ENCODE measurements at places on chromosomes 2 and 18. TPM values are rescaled to one million over a fixed set of nuclear protein-coding genes. Genes with fewer than 3 reads are reported as not detected.
A peak's percentile ranks its signal among the peaks of the same experiment; 100 is the strongest.

CRIM1 gene
- polyA plus RNA-seq = 21.1 TPM

GAREM2 gene
- 5.2 TPM for polyA plus RNA-seq

SNTG2 gene
- not detected for polyA plus RNA-seq

MATN3 gene
- polyA plus RNA-seq = 1.1 TPM

ASAP2 gene
- 18.8 TPM for polyA plus RNA-seq

DPP4 gene
- 4.3 TPM for polyA plus RNA-seq

REEP1 gene
- 88.7 TPM for polyA plus RNA-seq

NEU2 gene
- polyA plus RNA-seq = not detected

DNA sequence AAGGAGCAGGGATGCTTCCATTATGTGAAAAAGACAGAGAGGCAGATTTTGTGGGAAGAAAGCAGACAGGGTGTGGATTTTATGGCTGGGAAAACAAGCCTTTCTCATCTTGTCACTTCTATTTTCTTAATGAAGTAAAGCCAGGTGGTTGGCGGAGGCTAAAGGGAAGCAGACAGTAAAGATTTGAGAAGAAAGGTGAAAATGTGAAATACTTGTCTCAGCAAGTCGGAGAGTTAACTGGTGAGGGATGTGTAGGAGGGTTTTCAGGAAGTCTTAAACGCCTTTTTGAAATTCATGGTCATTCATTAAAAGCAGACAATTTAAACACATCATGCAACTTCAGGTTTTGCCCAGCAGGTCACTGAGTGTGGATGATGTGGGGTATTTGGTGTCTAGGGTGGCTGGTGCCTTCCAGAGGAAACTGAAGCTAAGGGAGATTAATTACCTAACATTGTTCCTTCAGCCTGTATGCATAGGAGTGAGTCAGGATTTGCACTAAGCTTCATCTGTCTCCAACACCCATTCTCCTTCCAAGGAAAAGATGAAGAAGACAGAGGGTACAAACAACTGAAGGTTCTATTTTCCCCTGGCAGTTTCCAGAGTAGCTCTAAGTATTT is 20.7 kb downstream of the SLC14A2 start:
- DNase-seq = no peak

GRCh38 chr2:230925879-230926765 is 1.1 kb upstream of the GPR55 start:
- DNase-seq = no peak

GRCh38 chr2:171210864-171211431 is 50.3 kb upstream of the TLK1 start:
- DNase-seq = no peak

GRCh38 chr18:8608795-8609658 is at the start of gene RAB12:
RAB12 (plus strand) TSS chr18:8609437; CDS start chr18:8609440, 3 bp downstream.
- peak; percentile 89 for DNase-seq

- DNase-seq = no peak
Observed at GRCh38 chr2:67566958-67567635, 170.0 kb downstream of the ETAA1 start.

GRCh38 chr2:13558368-13558767 is 841.6 kb downstream of the TRIB2 start:
- DNase-seq = no peak

DNA sequence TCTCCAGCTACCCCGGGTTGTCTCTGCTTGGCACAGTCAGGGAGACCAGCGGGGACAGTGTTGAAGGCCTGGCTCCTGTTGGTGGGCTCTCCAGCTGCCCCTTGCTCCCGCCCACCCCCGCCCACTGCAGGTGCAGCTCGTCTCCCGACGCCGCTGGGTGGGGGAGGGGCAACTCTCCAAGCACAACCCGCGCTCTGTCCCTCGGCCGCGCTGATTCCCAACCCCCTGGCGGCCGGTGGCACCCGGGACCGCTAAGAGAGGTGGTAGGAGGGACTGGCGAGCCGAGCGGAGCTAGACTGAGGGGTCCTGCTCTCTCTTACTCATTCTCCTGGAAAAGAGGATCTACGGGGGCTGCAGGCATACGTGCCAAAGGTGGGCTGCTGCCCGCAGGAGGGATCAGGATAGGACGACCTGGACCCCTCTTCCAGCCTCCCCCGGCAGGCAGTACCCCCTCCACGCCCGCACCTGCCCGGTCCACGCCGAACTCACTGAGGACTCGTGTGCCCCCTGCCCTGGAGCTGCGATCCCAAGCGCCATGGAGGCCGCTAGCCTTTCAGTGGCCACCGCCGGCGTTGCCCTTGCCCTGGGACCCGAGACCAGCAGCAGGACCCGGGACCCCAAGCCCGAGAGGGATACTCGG is 44.5 kb downstream of the DDX18 start:
- no peak for DNase-seq

GRCh38 chr2:201157694-201158093 is 25.2 kb upstream of the CASP10 start:
- DNase-seq = no peak

- DNase-seq = no peak
Observed at GRCh38 chr2:37537316-37537715, 134.1 kb downstream of the CDC42EP3 start.

DNA sequence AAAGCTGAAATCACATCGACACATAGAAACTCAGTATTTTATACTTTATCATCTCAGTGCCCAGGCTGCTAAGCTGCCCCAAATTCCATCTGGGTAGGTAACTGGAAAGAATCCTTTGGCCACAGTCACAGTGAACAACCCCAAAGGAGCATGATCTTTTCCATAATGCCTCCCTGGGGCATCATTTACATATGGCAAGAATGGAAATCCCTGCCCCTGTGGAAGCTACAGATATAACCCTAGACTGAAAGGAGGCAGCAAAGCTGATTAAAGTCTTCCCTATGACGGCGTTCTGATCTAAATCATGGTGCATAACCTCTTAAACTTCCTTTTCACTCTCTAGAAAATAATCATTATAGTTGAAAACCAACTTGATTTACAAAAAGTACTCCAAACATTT is 41.5 kb downstream of the MAP3K19 start:
- no peak for DNase-seq

- no peak for DNase-seq
Observed at GRCh38 chr18:43886341-43886740, 609.1 kb upstream of the SYT4 start.

All from hindlimb muscle (tissue), 1 donor.